Left renal pelvis (tissue), 4 donors: ENCODE measurements at places on chromosomes 6 and 20. TPM values are rescaled to one million over a fixed set of nuclear protein-coding genes. Genes with fewer than 3 reads are reported as not detected.

MYO6 gene
- polyA plus RNA-seq, result 11.2 TPM

SIRPB2 gene
- polyA plus RNA-seq, result 0.87 TPM

MLN gene
- polyA plus RNA-seq, result 2.4 TPM

RBL1 gene
- 13.5 TPM for polyA plus RNA-seq

OR2B2 gene
- not detected for polyA plus RNA-seq
